ENCODE measurements at places on chromosomes 7 and 10.

DNA sequence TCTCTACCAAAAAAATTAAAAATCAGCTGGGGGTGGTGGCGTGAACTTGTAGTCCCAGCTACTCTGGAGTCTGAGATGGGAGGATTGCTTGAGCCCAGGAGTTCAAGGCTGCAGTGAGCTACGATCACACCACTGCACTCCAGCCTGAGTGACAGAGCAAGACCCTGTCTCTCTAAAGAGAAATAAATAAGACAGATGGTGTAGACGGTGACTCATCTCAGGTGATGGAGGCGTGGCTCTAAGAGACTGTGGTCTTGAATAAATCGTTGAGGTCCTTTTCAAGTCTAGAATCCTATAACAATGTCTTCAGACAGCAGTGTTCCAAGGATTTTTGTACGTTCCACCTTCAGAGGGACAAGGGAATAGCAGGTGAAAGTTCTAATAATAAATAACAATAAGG lies 53.8 kb upstream of the PFKFB3 start:
- no peak for DNase-seq

DNA sequence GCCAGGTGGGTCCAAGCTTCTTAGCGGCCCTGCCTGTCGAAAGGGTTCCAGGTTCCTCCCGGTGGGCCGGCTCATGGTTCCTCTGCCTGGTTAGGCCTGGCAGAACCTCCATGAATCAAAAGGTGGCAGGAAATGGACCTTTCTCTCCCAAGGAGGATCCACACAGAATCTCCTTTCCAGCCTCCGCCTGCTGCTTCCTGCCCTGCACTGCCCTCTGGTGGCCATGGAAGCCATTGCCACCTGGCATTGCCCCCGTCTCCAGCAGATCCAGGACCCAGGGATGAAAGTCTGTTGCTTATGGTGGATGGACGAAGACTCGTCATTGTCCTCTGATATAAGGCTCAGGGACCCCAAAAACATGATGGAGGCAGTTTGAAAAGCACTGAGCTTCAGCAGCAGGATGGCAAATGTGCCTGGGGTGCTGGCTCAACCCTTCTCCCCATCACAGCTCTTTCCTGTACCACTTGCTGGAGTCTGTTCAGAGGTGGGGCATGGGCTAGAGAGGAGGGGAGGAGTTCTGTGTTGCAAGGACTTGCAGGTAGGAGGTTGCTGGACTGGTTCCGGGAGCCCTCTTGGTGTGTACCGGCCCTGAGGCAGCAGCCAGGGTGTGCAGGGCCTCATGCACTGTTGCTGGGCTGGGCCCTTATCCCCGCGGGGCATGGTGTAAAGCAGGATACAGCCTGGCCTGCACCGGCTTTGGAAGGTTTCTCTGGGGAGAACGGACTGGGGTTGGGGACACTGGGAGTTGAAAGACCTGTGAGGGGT lies 11.3 kb upstream of the INMT start:
- no peak for DNase-seq

DNA sequence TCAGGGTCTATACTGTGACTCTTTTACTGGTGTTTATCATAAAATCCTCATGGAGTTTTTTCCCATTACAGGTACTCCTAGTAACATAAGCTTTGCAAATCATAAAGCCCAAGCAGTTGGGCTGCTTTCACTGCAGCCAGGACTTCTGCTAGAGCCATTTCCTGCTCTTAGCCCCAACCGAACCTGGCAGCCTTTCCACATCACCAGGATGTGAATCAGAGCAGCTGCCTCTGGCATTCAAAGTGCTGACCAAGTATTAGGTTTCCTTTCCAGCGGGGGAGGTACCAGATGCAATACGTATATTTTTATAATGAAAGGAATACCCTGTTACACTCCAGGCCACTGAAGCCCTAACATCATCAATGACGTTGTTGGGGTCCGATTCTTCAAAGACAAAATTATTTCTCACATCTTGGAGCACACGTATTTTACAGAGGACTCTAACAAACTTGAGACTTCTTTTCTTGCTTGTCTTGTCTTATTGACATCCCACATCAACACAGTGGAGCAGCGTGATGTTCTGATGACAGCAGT lies 3.6 kb upstream of the HTR5A start:
- no peak for DNase-seq

DNA sequence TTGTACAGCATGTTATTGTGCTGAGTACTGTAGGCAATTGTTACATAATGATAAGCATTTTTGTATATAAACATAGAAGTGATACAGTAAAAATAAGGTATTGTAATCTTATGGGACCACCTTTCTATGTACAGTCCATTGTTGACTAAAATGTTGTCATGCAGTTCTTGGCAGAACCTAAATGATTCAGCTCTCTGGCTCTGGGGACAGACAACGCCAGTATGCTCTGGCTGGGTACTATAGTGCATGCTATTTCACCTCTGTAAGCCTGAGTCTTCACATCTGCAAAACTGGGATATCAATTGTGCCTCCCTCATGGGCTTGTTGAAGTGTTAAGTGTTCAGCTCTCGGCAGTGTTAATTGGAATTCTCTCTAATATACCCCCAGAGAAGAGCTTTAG lies 674.3 kb downstream of the INHBA start:
- no peak for DNase-seq

- no peak for DNase-seq
These were observed 180.5 kb upstream of the PTER start for GRCh38 chr10:16256336-16256735.

DNA sequence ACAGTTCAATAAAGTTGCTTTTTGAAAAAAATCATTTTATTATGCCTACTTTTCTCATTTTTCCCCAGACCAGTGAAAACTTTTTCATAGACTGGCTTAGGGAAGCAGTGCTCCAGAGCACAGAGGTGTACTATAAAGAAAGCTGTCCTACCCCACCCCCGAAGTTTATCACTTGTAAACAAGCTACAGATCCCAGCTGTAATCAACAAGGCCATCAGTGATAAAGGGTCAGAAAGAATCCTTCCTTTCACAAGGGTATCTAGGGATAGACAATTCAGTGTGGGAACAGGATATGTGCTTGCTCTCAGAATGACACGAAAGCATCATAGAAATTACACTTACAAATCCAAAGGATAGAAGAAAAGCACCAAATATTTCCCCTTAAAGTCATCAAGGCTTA lies 4.5 kb downstream of the PRDX3 start:
- no peak for DNase-seq

GRCh38 chr7:72466797-72467196 lies 54.7 kb upstream of the CALN1 start:
- no peak for DNase-seq

GRCh38 chr7:73698410-73698809 lies 15.0 kb downstream of the BUD23 start:
- DNase-seq: no peak

GRCh38 chr10:26550774-26551526 lies 112.8 kb downstream of the APBB1IP start:
- no peak for DNase-seq

- no peak for DNase-seq
These were observed 282.3 kb downstream of the USP6NL start for GRCh38 chr10:11329062-11329673.

Data from SK-N-MC (cell line).